ENCODE measurements at places on chromosomes 6 and 20. TPM values are rescaled to one million over a fixed set of nuclear protein-coding genes. Genes with fewer than 3 reads are reported as not detected.

Gene CST7
- 15.4 TPM for total RNA-seq

DNA sequence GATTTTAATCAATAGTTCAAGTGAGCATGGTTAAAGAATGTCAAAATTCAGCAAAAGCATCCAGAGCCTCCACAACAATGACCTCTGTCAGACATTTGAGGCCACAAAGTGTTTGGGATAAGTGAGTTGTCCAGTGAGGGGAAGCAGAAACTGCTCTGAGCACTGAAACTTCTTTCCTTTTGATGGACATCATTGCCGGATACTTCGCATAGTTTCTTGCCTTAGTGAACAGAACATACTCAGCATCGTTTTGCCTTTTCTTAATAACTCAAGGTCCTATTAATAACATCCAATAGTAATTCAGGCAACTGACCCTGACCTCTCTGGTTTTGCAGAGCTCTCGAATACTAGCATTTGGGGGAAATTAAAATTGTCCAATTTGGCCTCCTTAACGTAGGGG, 78.6 kb downstream of the EDN3 start:
- no peaks in the 10 kb centered on the region for H3K36me3 ChIP-seq
- H3K27me3 ChIP-seq, result no peaks in the 10 kb centered on the region
- H3K4me3 ChIP-seq, result no peak overlapping the region
- no peaks in the 10 kb centered on the region for H3K4me1 ChIP-seq

Gene CNKSR3
- total RNA-seq, result 6.2 TPM

GRCh38 chr20:57261457-57262251, 4.8 kb downstream of the BMP7 start:
- H3K27ac ChIP-seq, result no peak overlapping the region
- H3K4me1 ChIP-seq, result no peaks in the 10 kb centered on the region
- H3K27me3 ChIP-seq, result peaks cover 18% of the 10 kb centered on the region
- no peaks in the 10 kb centered on the region for H3K36me3 ChIP-seq

GRCh38 chr6:733431-734219, 40.7 kb upstream of the EXOC2 start:
- no peak overlapping the region for H3K27ac ChIP-seq
- no peak overlapping the region for H3K4me3 ChIP-seq
- no peaks in the 10 kb centered on the region for H3K4me1 ChIP-seq
- no peaks in the 10 kb centered on the region for H3K36me3 ChIP-seq
- no peaks in the 10 kb centered on the region for H3K27me3 ChIP-seq

Gene MYMX
- total RNA-seq, result not detected

GRCh38 chr6:69973763-69974162, 107.4 kb downstream of the COL19A1 start:
- H3K36me3 ChIP-seq, result no peaks in the 10 kb centered on the region
- H3K27me3 ChIP-seq, result no peaks in the 10 kb centered on the region
- no peaks in the 10 kb centered on the region for H3K4me1 ChIP-seq
- H3K4me3 ChIP-seq, result no peak overlapping the region

Gene LKAAEAR1
- 7.0 TPM for total RNA-seq

DNA sequence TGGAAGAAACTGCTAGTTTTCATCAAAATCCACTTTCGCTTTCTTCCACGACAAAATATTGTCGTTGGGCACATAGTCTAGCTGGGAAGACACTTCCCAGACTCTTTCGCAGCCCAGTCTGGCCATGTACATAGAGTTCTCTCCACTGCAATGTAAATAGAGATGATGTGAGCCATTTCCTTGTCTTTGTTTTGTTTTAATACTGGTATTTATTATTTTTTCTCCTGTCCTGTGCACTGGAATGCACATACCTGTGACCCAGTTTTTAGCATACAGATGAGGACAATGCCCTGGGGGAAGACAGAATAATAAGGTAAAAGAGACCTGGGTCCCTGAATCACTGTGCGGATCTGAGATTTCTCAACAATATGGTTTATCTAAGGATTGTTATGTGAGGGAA, 149.5 kb upstream of the BMP5 start:
- no peak overlapping the region for H3K4me3 ChIP-seq
- no peaks in the 10 kb centered on the region for H3K4me1 ChIP-seq
- no peaks in the 10 kb centered on the region for H3K27me3 ChIP-seq
- no peak for DNase-seq

GRCh38 chr20:35621560-35621946, 5.9 kb downstream of the SPAG4 start:
- no peak for DNase-seq
- H3K27me3 ChIP-seq, result no peaks in the 10 kb centered on the region
- peaks cover 30% of the 10 kb centered on the region for H3K36me3 ChIP-seq
- H3K27ac ChIP-seq, result no peak overlapping the region

DNA sequence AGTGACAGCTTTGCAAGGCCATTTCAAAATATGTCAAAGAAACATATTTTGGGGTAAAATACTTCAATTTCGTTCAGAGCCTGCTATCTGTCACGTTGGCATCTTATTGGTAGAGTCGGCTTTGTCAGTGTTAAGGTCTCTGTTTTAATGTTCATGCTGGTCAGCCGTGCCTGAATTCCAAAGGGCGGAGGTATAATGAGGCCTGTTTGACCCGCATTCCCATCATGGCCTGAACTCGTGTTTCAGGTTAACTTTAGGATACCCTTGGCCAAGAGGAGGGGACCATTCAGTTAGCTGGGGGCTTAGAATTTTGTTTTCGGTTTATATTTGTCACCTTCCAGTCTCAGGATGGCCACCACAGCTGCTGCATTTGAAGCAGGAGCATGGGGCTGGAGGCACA, 236.4 kb downstream of the NFATC2 start:
- H3K4me3 ChIP-seq, result no peak overlapping the region
- H3K27ac ChIP-seq, result no peak overlapping the region
- H3K4me1 ChIP-seq, result peaks cover 6% of the 10 kb centered on the region

GRCh38 chr6:106181664-106182418, 95.7 kb downstream of the PRDM1 start:
- H3K27ac ChIP-seq, result no peak overlapping the region
- no peaks in the 10 kb centered on the region for H3K36me3 ChIP-seq
- H3K27me3 ChIP-seq, result no peaks in the 10 kb centered on the region
- DNase-seq, result no peak

Gene RIMS1
- 3.0 TPM for total RNA-seq

- H3K4me1 ChIP-seq, result no peaks in the 10 kb centered on the region
- H3K36me3 ChIP-seq, result no peaks in the 10 kb centered on the region
- no peak overlapping the region for H3K4me3 ChIP-seq
- no peak for DNase-seq
- no peak overlapping the region for H3K27ac ChIP-seq
- no peaks in the 10 kb centered on the region for H3K27me3 ChIP-seq
Observed at GRCh38 chr20:5918856-5919625, 31.3 kb downstream of the TRMT6 start.

Gene FBXO5
- 5.3 TPM for total RNA-seq

Gene SIRPG
- total RNA-seq, result not detected

GRCh38 chr6:85685713-85686112, 43.0 kb upstream of the SYNCRIP start:
- no peaks in the 10 kb centered on the region for H3K27me3 ChIP-seq
- no peak for DNase-seq
- H3K36me3 ChIP-seq, result no peaks in the 10 kb centered on the region

Gene SPAG4
- 4.6 TPM for total RNA-seq

GRCh38 chr6:168089186-168090063, 10.4 kb upstream of the FRMD1 start:
- no peaks in the 10 kb centered on the region for H3K36me3 ChIP-seq
- DNase-seq, result no peak
- no peak overlapping the region for H3K4me3 ChIP-seq
- peaks cover 2% of the 10 kb centered on the region for H3K4me1 ChIP-seq
- no peaks in the 10 kb centered on the region for H3K27me3 ChIP-seq

Gene TGM3
- total RNA-seq, result 0.59 TPM

DNA sequence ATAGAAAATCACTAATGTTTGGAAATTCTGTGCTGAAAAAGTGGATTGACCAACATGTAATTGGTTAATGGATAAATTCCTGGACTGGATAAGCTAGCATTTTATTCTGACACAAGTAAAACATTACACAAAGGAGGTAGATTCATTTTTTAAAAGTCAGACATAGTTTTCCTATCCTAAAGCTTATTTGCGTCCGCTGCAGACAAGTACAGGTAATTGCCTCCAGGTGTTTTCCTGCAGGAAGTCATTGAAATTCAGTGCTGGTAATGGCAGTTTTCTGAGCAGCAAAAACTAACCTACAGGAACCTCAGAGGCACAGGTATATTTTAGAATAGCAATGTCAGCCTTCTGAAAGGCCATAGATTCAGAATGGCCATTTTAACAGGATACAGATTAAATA, 20.0 kb upstream of the HIVEP1 start:
- H3K27me3 ChIP-seq, result no peaks in the 10 kb centered on the region
- no peaks in the 10 kb centered on the region for H3K36me3 ChIP-seq
- H3K27ac ChIP-seq, result no peak overlapping the region
- H3K4me1 ChIP-seq, result no peaks in the 10 kb centered on the region
- DNase-seq, result no peak
- no peak overlapping the region for H3K4me3 ChIP-seq

Gene REPS1
- 41.4 TPM for total RNA-seq

DNA sequence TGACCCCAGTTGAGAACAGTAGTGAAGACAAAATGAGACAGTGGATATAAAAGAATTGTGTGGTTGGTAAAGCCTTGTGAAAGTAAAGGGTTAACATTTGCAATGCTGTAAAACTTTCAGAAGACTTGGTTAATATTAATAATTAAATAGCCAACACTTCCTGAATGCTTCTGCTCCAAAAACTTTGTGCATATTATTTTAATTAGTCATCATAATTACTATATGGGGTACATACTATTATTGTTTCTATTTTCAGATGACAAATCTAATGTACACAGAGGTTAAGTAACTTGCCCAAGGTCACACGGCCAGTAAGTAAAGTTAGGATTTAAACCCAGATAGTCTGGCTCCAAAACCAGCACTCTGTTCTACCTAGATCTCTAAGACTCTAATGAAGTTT, 291.3 kb downstream of the OGFRL1 start:
- no peak overlapping the region for H3K27ac ChIP-seq
- no peak overlapping the region for H3K4me3 ChIP-seq
- H3K27me3 ChIP-seq, result no peaks in the 10 kb centered on the region
- no peak for DNase-seq

DNA sequence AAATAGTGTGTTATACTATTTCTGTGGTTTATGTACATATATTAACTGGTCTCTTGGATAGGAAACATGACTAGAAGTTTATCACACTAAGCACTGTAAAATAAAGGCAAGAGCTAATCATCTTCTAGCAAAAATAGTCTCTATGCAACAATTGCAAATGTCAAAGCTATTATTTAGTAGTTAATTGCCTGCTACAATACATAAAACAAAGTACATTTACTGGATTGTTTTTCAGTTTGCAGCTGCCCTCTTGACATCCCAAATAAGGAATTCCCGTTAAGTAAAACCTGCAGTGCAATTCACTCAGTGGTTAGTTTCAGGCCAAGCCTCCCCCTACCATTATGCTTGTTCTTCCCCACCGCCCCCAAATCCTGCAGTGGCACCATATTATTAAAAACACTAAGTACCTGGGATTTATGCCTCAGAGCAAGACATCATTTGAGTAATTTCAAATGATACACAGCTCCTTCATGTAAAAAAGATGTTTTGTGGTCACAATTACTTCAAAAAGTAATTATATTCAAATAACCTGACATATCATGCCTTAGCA, 1.6 kb upstream of the ATP5F1E start:
- DNase-seq, result no peak
- H3K4me3 ChIP-seq, result no peak overlapping the region
- H3K36me3 ChIP-seq, result peaks cover 62% of the 10 kb centered on the region
- peaks cover 29% of the 10 kb centered on the region for H3K4me1 ChIP-seq
- H3K27ac ChIP-seq, result no peak overlapping the region
- no peaks in the 10 kb centered on the region for H3K27me3 ChIP-seq

Gene FLRT3
- 19.9 TPM for total RNA-seq

Gene SLC22A23
- 52.9 TPM for total RNA-seq

GRCh38 chr6:87742106-87742505, 40.1 kb upstream of the AKIRIN2 start:
- no peak overlapping the region for H3K4me3 ChIP-seq
- no peaks in the 10 kb centered on the region for H3K36me3 ChIP-seq
- no peaks in the 10 kb centered on the region for H3K4me1 ChIP-seq

- H3K27me3 ChIP-seq, result no peaks in the 10 kb centered on the region
- DNase-seq, result no peak
- peaks cover 2% of the 10 kb centered on the region for H3K4me1 ChIP-seq
- no peaks in the 10 kb centered on the region for H3K36me3 ChIP-seq
- H3K4me3 ChIP-seq, result no peak overlapping the region
Observed at GRCh38 chr6:81938014-81938856, 185.8 kb upstream of the TENT5A start.

- H3K27me3 ChIP-seq, result no peaks in the 10 kb centered on the region
- H3K4me1 ChIP-seq, result peaks cover 4% of the 10 kb centered on the region
- H3K27ac ChIP-seq, result no peak overlapping the region
- H3K36me3 ChIP-seq, result no peaks in the 10 kb centered on the region
- H3K4me3 ChIP-seq, result no peak overlapping the region
- DNase-seq, result no peak
Observed at GRCh38 chr6:127332383-127332961, 10.9 kb downstream of the ECHDC1 start.

GRCh38 chr20:1505361-1505760, 14.1 kb upstream of the SIRPB2 start:
- no peak overlapping the region for H3K4me3 ChIP-seq
- no peaks in the 10 kb centered on the region for H3K27me3 ChIP-seq
- no peak for DNase-seq
- H3K27ac ChIP-seq, result no peak overlapping the region

Gene FERMT1
- 0.69 TPM for total RNA-seq

DNA sequence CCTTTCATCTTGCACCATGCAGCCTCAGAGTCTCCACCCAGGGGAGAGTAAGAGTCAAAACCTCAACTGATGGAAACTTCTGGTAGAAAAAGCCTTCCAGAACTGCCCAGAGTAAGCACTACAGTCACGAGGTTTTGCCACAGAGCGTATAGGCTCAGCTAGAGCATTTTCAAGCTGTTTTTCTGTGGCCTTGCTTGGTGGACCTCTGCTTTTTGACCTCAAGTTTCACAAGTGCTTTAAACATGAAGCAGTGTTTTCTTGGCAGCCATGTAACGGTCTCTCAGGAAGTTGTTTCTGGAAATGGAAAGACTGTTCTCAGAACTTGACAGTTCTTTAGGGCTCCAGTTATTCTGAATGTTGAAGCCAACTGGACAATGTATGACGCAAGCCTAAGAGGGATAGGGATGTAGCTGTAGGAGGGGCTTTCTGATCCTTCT, 146.5 kb downstream of the ZDHHC14 start:
- H3K4me3 ChIP-seq, result no peak overlapping the region
- H3K4me1 ChIP-seq, result peaks cover 18% of the 10 kb centered on the region
- H3K36me3 ChIP-seq, result no peaks in the 10 kb centered on the region
- H3K27ac ChIP-seq, result no peak overlapping the region

GRCh38 chr6:48764286-48765044, 653.5 kb upstream of the PTCHD4 start:
- no peaks in the 10 kb centered on the region for H3K4me1 ChIP-seq
- no peak for DNase-seq
- no peaks in the 10 kb centered on the region for H3K27me3 ChIP-seq
- no peak overlapping the region for H3K4me3 ChIP-seq
- H3K36me3 ChIP-seq, result no peaks in the 10 kb centered on the region
